Upper lobe of right lung (tissue), 1 donor: ENCODE measurements at places on chromosomes 7 and 10. TPM values are rescaled to one million over a fixed set of nuclear protein-coding genes. Genes with fewer than 3 reads are reported as not detected.

GRCh38 chr10:99850021-99850766 lies 67.8 kb downstream of the ABCC2 start:
- no peaks in the 10 kb centered on the region for H3K36me3 ChIP-seq
- H3K4me3 ChIP-seq: no peak overlapping the region
- DNase-seq: no peak

DNA sequence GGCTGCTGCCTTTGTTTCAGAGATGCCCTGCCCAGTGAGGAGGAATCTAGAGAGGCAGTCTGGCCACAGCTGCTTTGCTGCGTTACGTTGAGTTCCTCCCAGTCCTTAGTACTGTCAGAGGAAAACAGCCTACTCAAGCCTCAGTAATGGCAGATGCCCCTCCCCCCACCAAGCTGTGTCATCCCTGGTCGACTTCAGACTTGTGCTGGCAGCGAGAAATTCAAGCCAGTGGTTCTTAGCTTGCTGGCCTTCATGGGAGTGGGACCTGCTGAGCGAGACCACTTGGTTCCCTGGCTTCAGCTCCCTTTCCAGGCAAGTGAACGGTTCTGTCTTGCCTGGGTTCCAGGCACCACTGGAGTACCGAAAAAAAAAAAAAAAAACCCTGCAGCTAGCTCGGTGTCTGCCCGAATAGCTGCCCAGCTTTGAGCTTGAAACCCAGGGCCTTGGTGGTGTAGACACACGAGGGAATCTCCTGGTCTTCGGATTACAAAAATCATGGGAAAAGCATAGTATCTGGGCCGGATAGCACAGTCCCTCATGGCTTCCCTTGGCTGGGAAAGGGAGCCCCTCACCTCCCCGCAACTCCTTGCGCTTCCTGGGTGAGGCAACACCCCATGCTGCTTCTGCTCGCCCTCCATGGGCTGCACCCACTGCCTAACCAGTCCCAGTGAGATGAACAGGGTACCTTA lies 9.1 kb downstream of the SDHAF3 start:
- H3K27ac ChIP-seq: no peak overlapping the region
- no peak for DNase-seq
- H3K4me3 ChIP-seq: no peak overlapping the region
- no peaks in the 10 kb centered on the region for H3K27me3 ChIP-seq
- H3K36me3 ChIP-seq: no peaks in the 10 kb centered on the region

DNA sequence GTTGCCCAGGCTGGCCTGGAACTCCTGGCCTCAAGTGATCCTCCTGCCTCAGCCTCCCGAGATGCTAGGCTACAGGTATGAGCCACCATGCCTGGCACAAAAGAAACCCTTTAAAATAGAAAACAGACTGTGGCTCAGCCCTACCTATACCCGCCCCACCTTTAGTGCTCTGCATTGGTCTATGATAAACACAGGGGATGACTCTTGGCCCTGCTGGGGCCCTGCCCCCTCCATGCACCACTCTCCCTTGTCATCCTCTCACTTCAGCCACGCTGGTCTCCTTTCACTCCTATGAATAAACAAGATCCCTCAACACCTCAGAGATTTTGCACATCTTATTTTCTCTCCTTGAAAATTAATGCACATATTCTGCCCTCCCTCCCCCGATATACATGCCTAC lies 251.4 kb upstream of the KLF14 start:
- H3K27ac ChIP-seq: peak overlapping the region; percentile 80
- H3K36me3 ChIP-seq: peaks cover 38% of the 10 kb centered on the region
- no peak for DNase-seq

- no peak overlapping the region for H3K4me3 ChIP-seq
- no peaks in the 10 kb centered on the region for H3K4me1 ChIP-seq
- H3K36me3 ChIP-seq: no peaks in the 10 kb centered on the region
- peaks cover 11% of the 10 kb centered on the region for H3K27me3 ChIP-seq
Measured at GRCh38 chr7:134623193-134623592, 23.5 kb upstream of the BPGM start.

GRCh38 chr7:124887247-124887646 lies 42.4 kb downstream of the POT1 start:
- H3K27me3 ChIP-seq: no peaks in the 10 kb centered on the region
- no peaks in the 10 kb centered on the region for H3K4me1 ChIP-seq
- H3K36me3 ChIP-seq: peaks cover 32% of the 10 kb centered on the region
- H3K27ac ChIP-seq: no peak overlapping the region
- H3K4me3 ChIP-seq: no peak overlapping the region

- no peaks in the 10 kb centered on the region for H3K27me3 ChIP-seq
- peak overlapping the region; percentile 69 for H3K4me3 ChIP-seq
- peaks cover 46% of the 10 kb centered on the region for H3K4me1 ChIP-seq
- peak overlapping the region; percentile 89 for H3K27ac ChIP-seq
Measured at GRCh38 chr10:124092250-124092859, 1.0 kb downstream of the CHST15 start.

GRCh38 chr7:46285878-46286277 lies 364.8 kb upstream of the IGFBP3 start:
- H3K27ac ChIP-seq: no peak overlapping the region
- no peak overlapping the region for H3K4me3 ChIP-seq
- no peaks in the 10 kb centered on the region for H3K4me1 ChIP-seq
- no peaks in the 10 kb centered on the region for H3K36me3 ChIP-seq
- no peaks in the 10 kb centered on the region for H3K27me3 ChIP-seq
- DNase-seq: no peak

GRCh38 chr10:36345175-36345533 lies 703.1 kb upstream of the FZD8 start:
- no peaks in the 10 kb centered on the region for H3K36me3 ChIP-seq
- no peak overlapping the region for H3K4me3 ChIP-seq
- H3K27ac ChIP-seq: no peak overlapping the region
- DNase-seq: no peak
- no peaks in the 10 kb centered on the region for H3K4me1 ChIP-seq

DNA sequence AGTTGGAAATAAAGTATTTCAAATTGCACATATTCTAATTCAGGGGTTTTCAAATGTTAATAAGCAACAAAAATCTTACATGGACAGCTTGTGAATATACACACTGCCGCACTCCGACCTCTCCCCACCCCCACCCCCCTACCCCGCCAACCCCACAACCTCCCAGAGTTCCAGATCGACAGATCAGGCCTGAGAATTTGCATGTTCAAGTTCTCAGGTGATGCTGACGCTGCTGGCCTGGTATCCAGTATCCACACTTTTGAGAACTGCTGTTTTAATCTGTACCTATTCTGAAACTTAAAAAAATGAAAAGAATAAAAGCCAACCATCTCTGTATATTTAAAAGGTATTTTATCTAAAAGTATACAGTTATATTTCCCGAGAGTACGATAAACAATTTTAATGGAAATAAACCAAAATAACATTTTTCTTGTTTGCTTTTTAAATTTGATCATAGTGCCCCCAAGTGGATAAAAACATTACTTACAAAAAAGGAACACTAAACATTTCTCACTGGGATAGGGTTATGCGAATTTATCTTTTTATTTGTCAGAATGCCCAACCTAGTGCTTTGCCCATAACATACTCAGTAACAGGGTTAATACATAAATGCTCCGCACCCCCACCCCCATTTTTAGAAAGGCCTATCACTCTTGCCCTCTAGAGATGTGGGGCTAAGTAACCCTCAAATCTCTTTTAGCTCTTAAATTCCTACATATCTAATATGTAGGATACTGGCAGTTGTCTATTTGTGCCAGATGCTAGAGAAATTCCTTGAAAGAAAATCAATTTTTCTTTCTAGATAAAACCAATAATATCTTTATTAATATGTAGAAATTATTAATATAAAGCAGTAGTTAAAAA lies 166.3 kb downstream of the RNF133 start:
- no peaks in the 10 kb centered on the region for H3K27me3 ChIP-seq
- no peak overlapping the region for H3K4me3 ChIP-seq
- DNase-seq: no peak

DNA sequence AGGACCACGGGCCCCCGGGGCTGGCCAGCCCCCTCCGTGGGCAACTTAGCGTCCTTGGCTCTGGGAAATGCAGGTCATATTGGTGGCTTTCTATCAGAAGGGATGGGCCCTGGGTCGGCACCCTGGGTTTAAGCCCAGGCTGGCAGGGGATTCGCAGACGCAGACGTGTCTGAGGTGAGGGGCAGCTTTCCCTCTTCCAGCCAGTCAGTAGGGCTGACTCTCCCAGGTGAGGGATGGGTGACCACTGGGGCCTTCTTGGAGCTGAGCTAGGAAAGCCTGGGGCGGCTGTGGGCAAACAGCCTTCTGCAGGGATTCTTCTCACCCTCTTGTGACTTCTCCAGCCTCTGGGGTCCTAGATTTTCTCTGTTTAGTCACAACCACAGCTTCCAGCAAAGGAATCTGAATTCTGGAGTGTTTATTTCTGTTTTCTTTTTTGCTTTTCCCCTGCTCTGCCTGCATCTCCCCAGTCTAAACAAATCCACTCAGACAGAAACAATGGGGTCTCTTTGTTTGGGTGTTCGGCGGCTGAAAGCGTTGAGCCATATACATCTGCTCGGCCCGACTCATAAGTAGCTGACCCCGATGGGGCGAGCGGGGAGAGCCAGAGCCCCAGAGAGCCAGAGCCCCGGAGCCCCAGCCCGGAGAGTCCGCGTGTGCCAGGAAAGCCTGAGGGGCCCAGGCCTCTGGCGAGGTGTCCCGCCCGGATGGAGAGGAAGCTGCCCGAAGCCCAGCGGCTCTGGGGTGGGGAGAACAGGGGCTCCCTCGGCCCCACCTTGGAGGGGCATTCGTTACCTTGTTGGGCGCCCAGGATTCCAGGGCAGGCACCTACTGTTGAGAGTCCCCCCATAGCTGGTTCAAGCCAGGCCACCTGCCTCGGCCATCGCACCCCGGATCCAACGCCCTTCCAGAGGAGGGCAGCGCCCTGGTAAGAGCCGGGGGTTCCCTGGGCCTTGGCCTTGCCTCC lies 2.0 kb downstream of the MNX1 start:
- H3K36me3 ChIP-seq: no peaks in the 10 kb centered on the region
- peak overlapping the region; percentile 36 for H3K4me3 ChIP-seq
- H3K4me1 ChIP-seq: peaks cover 25% of the 10 kb centered on the region
- H3K27me3 ChIP-seq: peaks cover 89% of the 10 kb centered on the region
- DNase-seq: peak; percentile 60

DNA sequence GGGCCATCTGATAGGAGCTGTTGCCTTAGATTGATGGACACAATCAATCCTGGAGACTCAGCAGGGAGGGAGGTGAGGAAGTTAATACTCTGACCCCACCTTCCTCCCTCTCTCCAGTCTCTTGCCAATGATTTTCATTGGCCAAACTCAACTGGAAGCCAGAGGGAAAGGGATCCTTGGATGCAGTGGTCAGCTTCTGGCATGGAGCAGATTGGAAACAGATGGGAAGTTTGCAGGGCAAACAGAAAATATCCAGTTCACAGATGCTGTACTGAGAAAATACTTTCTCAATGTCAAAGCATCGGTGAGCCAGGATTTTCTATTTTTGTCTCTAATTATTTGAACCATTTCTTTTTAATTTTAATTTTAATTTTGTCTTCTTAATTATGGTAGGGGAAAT lies 170.8 kb downstream of the BBS9 start:
- H3K36me3 ChIP-seq: no peaks in the 10 kb centered on the region
- no peak overlapping the region for H3K27ac ChIP-seq
- no peaks in the 10 kb centered on the region for H3K27me3 ChIP-seq
- H3K4me1 ChIP-seq: no peaks in the 10 kb centered on the region
- DNase-seq: no peak

DNA sequence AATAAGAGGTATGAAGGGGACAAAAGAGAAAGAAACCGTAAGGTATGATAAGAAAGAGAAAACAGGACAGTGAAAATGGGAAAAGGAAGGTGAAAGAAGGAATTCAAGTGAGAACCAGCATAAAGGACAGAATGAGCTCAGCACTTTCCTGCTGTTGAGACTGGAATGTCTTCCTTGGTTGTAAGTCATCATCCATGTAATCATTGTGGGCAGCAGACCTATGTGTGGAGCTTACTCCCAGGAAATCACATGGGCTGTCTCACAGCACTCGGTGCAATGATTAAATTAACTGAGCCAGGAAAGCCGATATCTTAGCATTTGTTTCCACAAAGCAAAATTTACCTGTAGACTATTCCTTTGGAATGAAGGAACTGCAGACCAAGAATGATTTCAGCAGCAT lies 118.1 kb downstream of the PRKCQ start:
- H3K4me1 ChIP-seq: no peaks in the 10 kb centered on the region
- no peak overlapping the region for H3K4me3 ChIP-seq
- H3K36me3 ChIP-seq: no peaks in the 10 kb centered on the region
- H3K27me3 ChIP-seq: no peaks in the 10 kb centered on the region
- H3K27ac ChIP-seq: no peak overlapping the region

DNA sequence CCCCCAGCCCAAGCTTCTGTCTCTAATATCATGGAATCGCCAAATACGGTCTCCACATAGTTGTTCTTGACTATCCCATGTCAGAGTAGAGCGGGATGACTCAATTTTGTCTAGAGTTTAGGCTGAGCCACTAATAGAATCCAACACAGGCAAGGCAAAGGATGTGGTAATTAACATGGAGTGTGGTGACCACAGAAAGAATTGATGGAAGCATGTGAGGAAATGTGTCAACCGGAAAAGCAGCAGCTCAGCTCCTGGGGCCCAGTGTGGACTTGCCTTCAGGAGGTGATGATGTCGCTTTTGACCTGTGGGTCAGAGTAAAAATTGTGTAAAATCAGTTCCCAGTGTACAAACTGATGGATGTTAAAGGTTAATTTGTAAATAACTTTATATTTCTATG lies 139.3 kb upstream of the KLF6 start:
- H3K36me3 ChIP-seq: no peaks in the 10 kb centered on the region
- no peak for DNase-seq
- H3K4me3 ChIP-seq: no peak overlapping the region
- no peaks in the 10 kb centered on the region for H3K4me1 ChIP-seq

GRCh38 chr10:46035923-46036849 lies 5.8 kb upstream of the NCOA4 start:
- H3K36me3 ChIP-seq: no peaks in the 10 kb centered on the region
- H3K27me3 ChIP-seq: no peaks in the 10 kb centered on the region
- no peak for DNase-seq
- no peak overlapping the region for H3K27ac ChIP-seq
- H3K4me1 ChIP-seq: no peaks in the 10 kb centered on the region
- no peak overlapping the region for H3K4me3 ChIP-seq

- DNase-seq: no peak
- no peaks in the 10 kb centered on the region for H3K27me3 ChIP-seq
- no peak overlapping the region for H3K27ac ChIP-seq
- no peaks in the 10 kb centered on the region for H3K36me3 ChIP-seq
- H3K4me3 ChIP-seq: no peak overlapping the region
Measured at GRCh38 chr7:26777385-26777784, 87.0 kb downstream of the SKAP2 start.

The PIP gene
- not detected for total RNA-seq

The ZPBP gene
- total RNA-seq: not detected

The CTNNA3 gene
- 0.67 TPM for total RNA-seq

The AKR1C4 gene
- total RNA-seq: not detected

The TMEM139 gene
- 25.1 TPM for total RNA-seq

The GBX1 gene
- not detected for total RNA-seq

The CUZD1 gene
- total RNA-seq: 0.78 TPM

The ANKRD7 gene
- total RNA-seq: not detected
